ENCODE measurements at places on chromosomes 13 and 19. TPM values are rescaled to one million over a fixed set of nuclear protein-coding genes. Genes with fewer than 3 reads are reported as not detected.

GRCh38 chr13:99693351-99693750 is 192.1 kb downstream of the TM9SF2 start:
- H3K36me3 ChIP-seq: no peaks in the 10 kb centered on the region
- H3K27me3 ChIP-seq: no peaks in the 10 kb centered on the region
- H3K4me3 ChIP-seq: no peak overlapping the region
- DNase-seq: no peak

GRCh38 chr13:34883396-34883795 is 58.7 kb upstream of the NBEA start:
- no peak for DNase-seq
- H3K4me3 ChIP-seq: no peak overlapping the region
- H3K4me1 ChIP-seq: no peaks in the 10 kb centered on the region
- H3K27me3 ChIP-seq: no peaks in the 10 kb centered on the region
- no peaks in the 10 kb centered on the region for H3K36me3 ChIP-seq

DNA sequence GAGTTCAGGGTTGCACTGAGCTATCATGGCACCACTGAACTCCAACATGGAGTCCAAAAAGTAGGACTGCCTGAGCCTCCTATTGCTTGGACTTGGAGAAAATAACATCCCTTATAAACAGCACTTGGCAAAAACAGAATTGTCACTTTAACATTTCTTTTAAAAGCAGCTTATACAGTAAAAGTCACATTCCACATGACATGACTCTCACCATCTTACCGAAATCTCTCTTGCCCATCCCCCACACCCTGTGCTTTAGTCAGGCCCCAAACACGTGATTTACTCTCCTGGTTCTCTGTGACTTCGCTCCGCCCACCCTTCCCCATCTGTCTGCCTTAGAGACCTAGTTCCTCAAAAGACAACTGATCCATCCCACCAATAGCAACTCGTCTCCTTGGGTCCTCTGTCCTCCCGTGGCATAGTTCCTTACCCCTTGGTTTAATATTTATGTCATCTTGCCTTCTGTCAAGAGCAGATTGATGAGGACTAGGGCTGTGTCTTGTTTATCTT is 4.6 kb downstream of the SAFB start:
- H3K36me3 ChIP-seq: peaks cover 9% of the 10 kb centered on the region
- peaks cover 78% of the 10 kb centered on the region for H3K4me1 ChIP-seq
- no peaks in the 10 kb centered on the region for H3K27me3 ChIP-seq
- H3K4me3 ChIP-seq: no peak overlapping the region

GRCh38 chr13:43433691-43434141 is 353.1 kb downstream of the ENOX1 start:
- no peaks in the 10 kb centered on the region for H3K36me3 ChIP-seq
- no peaks in the 10 kb centered on the region for H3K27me3 ChIP-seq
- H3K4me1 ChIP-seq: no peaks in the 10 kb centered on the region
- H3K4me3 ChIP-seq: no peak overlapping the region

GRCh38 chr13:97028441-97029299 is 34.4 kb upstream of the OXGR1 start:
- DNase-seq: no peak
- H3K4me1 ChIP-seq: no peaks in the 10 kb centered on the region
- no peaks in the 10 kb centered on the region for H3K27me3 ChIP-seq
- no peak overlapping the region for H3K27ac ChIP-seq

- H3K36me3 ChIP-seq: no peaks in the 10 kb centered on the region
- no peak overlapping the region for H3K27ac ChIP-seq
- H3K4me3 ChIP-seq: no peak overlapping the region
- no peak for DNase-seq
- peaks cover 26% of the 10 kb centered on the region for H3K4me1 ChIP-seq
- no peaks in the 10 kb centered on the region for H3K27me3 ChIP-seq
Measured at GRCh38 chr13:98919566-98919965, 58.3 kb downstream of the DOCK9 start.

GRCh38 chr13:35818633-35819067 is 312.5 kb downstream of the DCLK1 start:
- no peak for DNase-seq
- H3K27ac ChIP-seq: no peak overlapping the region
- H3K27me3 ChIP-seq: no peaks in the 10 kb centered on the region
- H3K36me3 ChIP-seq: no peaks in the 10 kb centered on the region
- no peaks in the 10 kb centered on the region for H3K4me1 ChIP-seq

GRCh38 chr19:5738423-5738822 is 18.0 kb downstream of the CATSPERD start:
- no peaks in the 10 kb centered on the region for H3K4me1 ChIP-seq
- H3K27ac ChIP-seq: no peak overlapping the region
- DNase-seq: no peak
- no peaks in the 10 kb centered on the region for H3K27me3 ChIP-seq
- H3K36me3 ChIP-seq: no peaks in the 10 kb centered on the region

DNA sequence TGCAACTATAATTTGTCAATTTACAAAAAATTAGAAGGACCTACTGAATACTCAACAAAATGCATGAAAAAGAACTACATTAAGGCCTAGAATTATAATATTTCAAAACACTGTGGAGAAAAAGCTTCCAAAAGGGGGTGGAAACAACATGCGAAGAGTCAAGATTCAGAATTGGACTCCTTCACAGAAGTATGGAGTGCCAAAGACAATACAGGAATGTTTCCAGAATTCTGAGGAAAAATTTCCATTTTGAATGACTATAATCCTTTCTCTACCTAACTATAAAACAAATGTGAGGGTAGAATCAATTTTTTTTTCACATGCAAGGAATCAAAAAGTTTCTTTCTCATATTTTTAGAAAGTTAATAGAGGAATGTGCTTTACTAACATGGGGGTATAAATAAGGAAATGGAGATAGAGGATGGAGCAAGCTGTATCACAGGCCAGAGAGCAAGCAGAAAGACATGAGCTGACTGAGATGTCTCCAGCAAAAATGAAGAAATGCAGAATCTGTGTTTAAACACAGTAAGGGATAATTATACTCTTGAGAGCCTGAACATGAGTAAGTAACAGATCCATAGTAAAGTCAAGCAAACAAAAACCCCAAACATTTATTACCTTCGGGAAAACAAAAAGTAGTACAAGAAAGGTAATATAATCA is 39.5 kb upstream of the SMAD9 start:
- H3K4me1 ChIP-seq: no peaks in the 10 kb centered on the region
- no peaks in the 10 kb centered on the region for H3K27me3 ChIP-seq
- peaks cover 17% of the 10 kb centered on the region for H3K36me3 ChIP-seq
- no peak overlapping the region for H3K27ac ChIP-seq
- no peak for DNase-seq

DNA sequence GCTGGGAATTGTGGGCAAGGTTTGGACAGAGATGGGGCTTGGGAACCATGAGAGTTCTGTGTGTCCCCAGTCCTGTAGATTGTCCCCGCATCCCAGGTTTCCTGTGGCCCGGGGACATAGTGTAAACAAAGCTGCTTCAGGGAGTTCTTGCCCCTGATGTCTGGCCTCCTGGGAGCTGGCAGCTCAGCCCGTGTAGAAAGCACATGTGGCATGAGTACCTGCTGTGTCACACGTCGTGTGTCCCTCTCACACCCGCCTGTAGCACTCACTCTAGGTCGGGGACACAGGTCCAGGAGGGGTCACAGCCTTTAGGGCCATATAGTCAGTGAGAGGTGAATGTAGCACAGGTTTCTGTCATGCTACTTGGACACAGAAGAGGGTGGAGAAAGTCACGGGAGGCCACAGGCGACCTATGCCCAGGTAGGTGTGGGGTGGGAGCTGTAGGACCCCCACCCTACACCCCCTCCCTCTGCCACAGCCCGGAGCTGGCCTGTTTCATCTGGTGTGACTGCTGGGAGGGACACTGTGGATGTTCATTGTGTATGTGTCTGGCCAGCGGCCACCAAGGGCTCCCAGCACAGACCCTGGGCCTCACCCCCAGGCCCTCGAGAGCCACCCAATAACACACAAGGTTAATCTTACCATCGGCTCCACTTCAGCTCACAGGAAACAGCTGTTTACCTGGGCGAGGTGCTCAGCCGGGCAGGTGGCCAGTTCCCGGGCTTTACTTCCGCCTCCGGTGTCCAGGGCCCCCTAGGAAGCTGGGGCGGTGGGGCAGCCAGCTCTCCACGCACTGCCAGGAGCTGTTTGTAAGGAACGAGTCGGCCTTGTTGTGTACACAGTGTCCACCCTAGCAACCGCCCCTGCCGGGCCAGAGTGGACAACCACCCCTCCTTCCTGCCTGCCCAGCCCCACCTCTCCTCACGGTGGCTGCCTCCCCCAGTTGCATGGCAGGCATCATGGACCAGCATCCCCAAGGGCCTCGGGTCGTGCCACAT is 49.7 kb downstream of the COMP start:
- H3K27me3 ChIP-seq: no peaks in the 10 kb centered on the region
- H3K27ac ChIP-seq: no peak overlapping the region
- DNase-seq: no peak
- H3K4me1 ChIP-seq: peaks cover 6% of the 10 kb centered on the region
- H3K36me3 ChIP-seq: peaks cover 10% of the 10 kb centered on the region

- H3K27ac ChIP-seq: peak overlapping the region; percentile 68
- no peaks in the 10 kb centered on the region for H3K27me3 ChIP-seq
- H3K36me3 ChIP-seq: peaks cover 12% of the 10 kb centered on the region
- no peak overlapping the region for H3K4me3 ChIP-seq
- no peak for DNase-seq
Measured at GRCh38 chr19:48698046-48698445, 2.3 kb downstream of the FUT2 start.

DNA sequence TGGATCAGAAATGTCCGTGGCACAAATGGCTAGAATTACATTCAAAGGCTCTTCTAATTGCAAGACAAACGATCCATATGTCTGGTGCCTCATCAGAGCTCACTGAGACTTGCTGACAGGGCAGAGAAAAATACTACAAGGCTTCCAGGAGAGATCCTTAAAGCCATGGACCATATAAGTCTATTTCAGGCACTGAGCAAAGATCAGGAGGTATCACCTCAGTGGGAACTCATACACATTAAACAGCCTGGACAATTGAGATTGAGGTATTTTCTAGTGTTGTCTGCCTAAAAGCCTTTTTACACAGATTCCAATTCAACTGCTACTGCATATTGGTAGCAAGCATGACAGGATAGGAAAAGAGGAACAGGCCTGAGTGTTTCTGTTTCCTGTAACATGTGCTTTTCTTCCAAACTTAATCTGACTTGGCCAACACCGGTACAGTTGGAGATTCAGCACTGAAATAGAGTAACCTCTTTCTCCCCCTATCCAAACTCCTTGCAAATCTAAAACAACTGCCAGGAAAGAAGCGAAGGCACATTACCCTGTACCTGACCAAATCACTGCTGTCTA is 65.9 kb downstream of the SERP2 start:
- H3K4me1 ChIP-seq: peaks cover 13% of the 10 kb centered on the region
- no peak for DNase-seq
- H3K27me3 ChIP-seq: no peaks in the 10 kb centered on the region
- H3K27ac ChIP-seq: no peak overlapping the region
- H3K36me3 ChIP-seq: peaks cover under 1% of the 10 kb centered on the region

DNA sequence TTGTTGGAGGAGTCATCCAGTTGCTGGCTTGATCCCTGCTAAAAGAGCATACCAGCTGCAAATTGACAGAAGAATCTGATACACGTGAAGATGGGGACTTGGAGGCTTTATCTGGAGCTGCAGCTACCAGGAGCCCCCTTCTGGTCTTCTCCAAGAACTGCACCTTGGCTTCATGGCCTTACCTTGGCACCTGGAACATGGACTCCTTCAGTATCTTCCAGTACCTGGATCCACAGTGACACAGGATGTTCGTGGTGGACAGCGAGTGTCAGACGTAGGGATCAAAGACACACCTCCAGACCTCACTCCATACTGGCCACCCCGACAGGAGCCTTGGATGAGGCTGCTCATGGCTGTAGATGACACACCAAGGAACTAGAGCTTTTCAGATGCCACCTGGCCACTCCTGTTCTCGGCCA is 9.9 kb upstream of the ACSBG2 start:
- H3K36me3 ChIP-seq: no peaks in the 10 kb centered on the region
- no peaks in the 10 kb centered on the region for H3K27me3 ChIP-seq
- DNase-seq: no peak
- no peak overlapping the region for H3K27ac ChIP-seq

DNA sequence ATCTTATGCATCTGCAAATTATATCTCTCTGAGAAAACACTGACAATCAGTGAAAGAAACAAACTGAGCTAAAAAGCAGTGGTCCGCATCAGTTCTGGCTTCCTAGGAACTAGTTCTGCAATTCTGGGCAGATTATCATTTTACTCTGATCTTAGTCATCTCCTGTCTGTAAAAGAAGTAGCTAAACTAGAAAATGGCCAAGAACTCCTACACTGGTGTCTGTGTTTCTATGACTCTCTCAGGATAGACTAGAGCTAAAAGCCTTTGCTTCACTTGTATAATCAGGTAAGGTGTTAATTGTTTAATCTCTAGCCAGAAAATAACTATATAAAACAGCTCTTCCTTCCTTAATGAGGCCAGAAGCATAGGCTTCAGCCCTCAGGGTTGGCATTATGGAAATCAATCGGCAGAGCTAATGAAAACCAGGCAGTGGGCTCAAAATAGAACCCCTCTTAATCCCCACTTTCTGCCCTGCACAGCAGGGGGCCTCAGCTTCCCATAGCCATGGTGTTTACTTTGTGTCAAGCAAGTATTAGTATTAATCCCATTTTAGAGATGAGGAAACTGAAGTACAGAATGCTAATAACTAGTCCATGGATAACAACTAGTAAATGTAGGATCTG is 459.2 kb downstream of the FGF14 start:
- H3K27me3 ChIP-seq: no peaks in the 10 kb centered on the region
- H3K4me3 ChIP-seq: no peak overlapping the region
- DNase-seq: no peak
- H3K27ac ChIP-seq: no peak overlapping the region
- no peaks in the 10 kb centered on the region for H3K36me3 ChIP-seq
- H3K4me1 ChIP-seq: no peaks in the 10 kb centered on the region

DNA sequence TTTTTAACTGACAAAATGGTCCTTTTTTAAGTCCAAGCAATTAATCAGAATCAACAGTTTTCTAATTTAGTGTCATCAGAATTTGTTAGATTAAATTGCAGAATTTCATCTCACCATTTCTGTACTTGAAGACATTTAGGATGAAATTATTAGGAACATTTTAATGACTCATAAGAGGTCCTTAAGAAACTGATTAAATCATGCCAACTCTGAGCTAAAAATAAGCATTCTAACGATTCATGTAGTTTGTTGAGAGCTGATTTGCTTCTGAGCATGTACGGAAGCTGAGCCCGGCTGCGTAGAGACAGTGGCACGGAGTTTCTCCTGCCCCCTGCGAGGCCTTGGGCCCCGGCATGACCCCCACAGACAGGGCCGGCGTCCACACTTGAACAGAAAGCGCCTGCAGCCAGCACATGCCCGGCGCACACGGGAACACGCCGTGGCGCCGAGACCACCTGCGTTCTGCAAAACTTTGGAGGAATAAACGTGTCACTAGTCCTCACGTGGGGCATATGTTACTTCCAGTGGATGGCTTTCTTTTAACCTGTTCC is 89.7 kb upstream of the MCF2L start:
- H3K27ac ChIP-seq: no peak overlapping the region
- peaks cover 95% of the 10 kb centered on the region for H3K36me3 ChIP-seq
- no peak overlapping the region for H3K4me3 ChIP-seq
- DNase-seq: peak; percentile 60
- no peaks in the 10 kb centered on the region for H3K27me3 ChIP-seq

Gene PRSS57
- 1.6 TPM for total RNA-seq

Gene ZIC2
- not detected for total RNA-seq

Gene SYDE1
- total RNA-seq: 20.4 TPM

Gene CYP4F11
- total RNA-seq: 1.6 TPM

Gene ZNF524
- 21.8 TPM for total RNA-seq

Gene ATXN8OS
- not detected for total RNA-seq

Gene GPR12
- total RNA-seq: not detected

Gene C19orf33
- total RNA-seq: 3.2 TPM

Gene TSHZ3
- 12.9 TPM for total RNA-seq

Gene TICAM1
- 18.0 TPM for total RNA-seq

Gene SPRY2
- 29.5 TPM for total RNA-seq

Gene LRRC25
- 164 TPM for total RNA-seq

Gene ASF1B
- 5.0 TPM for total RNA-seq

Measured in spleen (tissue), 13 donors.